PC-3 (cell line): ENCODE measurements at places on chromosomes 16 and 17. TPM values are rescaled to one million over a fixed set of nuclear protein-coding genes. Genes with fewer than 3 reads are reported as not detected.

- DNase-seq = no peak
Observed at GRCh38 chr16:11139326-11140097, 116.5 kb downstream of the SOCS1 start.

- DNase-seq = no peak
Observed at GRCh38 chr16:8551388-8552332, 38.7 kb downstream of the TMEM114 start.

MMP28 gene
- total RNA-seq = 1.6 and 2.4 TPM in 2 replicates

DNA sequence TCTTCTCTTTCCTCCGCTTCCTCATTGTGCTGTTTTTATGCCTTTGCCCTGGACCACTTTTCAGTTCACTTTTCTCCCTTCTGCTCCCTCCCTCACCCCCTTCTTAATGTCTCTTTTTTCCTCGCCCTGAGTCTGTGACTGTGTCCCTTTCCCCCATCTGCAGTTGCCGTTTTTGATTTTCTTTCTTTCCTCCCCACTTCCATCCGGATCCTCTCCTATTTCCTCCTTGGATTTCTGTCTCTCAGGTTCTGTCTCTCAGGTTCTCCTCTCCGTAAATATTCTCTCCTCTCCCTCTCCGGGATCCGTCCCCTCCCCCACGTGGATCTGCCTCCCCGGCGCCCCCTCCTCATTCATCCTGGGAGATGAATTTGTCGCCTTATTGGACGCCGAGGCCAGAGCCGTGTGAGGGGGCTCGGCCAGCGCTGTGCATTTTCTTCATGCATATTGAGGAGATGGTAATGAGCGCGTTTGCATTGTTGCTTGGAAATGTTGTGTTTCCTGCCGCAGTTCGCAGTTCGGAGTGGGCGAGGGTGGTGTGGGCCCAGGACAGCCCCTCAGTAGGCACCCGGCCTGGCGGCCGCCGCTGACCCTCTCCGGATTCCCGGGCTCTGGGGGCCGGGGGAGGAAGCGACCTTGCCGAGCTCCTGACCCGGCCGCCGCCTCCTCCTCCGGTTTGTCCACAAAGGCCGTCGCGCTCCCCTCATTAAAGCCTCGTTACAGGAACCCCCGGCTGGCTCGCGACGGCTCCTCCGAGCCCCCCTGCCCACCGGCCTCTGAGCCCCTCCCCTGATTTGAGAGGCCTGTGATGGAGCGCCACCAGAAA lies 4.5 kb upstream of the IRX3 start:
- no peak for DNase-seq

BRIP1 gene
- total RNA-seq = 13.8 and 21.1 TPM in 2 replicates

FBXO39 gene
- not detected in 2 replicates for total RNA-seq

DNA sequence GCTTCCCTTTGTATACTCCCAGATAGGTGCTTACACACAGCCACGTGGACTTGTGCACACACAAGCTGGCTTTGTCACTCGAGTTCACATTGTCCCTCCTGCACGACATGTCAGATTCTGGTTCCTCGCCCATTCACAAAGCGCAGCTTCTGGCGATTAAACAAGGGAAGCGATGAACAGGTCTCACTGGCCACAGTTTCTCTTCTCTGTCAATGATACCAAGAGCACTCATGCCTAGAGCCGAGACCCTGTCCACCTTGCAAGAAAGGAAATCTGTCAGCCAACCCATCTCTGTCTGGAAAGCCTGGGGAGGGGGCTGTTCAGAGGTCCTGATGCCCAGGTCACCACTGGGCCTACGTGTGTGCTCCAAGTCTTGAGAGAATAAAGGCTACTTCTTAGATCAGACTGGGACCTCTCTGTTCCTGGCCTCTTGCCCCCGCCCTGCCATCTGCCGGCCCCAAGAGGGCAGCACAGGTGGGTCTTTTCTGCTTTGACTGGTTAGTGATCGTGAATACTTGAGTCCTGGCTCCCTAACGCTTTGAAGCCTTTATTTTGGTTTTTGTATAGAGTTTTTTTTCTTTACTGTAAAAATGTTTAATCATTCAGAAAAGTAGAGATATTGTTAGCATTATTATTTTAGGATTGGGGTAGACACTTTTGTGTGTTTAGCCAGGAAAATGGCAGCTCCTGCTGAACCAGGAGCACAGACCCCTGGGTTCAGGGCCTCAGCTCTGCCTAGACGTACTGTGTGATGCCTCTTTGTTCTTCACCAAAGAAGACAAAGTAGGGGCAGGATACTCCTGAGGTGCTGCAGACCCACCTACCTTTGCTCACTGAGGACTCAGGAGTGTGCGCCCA lies 104.7 kb downstream of the MRM1 start:
- peak; percentile 44 for DNase-seq

CCDC144A gene
- 0.15 and 0.17 TPM in 2 replicates for total RNA-seq

DNA sequence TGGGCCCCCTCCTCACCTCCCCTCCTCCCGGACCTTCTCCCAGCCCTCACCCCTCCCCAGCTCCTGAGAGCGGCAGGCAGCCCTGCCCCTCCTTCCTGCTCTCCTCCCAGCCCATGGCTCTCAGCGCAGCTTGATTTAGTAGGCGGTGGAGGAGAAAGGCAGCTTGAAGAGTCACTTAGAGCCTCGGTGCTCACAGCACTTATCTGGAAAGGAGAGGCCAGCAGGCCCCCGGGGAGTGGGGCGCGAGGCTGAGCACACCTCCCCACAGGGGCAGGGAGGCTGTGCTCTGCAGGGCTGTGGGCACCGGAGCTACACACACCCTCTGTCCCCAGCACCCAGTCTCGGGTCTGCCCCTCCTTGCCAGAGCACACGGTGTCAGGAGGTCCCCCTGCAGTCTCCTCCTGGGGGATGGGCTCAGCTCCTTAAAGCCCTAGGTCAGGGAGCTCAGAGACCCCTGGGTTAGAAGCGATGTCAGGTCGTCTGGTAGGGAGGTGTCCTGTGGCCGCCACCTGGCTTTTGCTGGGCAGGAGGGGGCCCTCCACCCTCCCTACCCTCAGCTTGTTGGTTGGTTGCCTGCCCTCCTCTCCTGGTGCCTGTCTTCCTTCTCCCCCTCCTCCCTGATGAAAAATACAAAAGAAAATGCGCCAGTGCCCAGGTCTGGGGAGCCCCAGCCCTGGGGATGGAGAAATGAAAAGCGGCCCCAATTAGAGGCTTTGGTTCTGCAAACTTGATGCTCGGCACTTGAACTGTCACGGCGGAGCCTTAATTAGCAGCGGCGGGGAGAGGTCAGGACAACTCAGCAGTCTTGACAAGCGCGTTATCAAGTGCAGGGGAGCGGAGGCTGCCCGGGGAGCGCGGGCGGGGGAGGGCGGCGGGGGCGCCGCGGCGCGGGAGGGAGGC lies 151.1 kb upstream of the GSE1 start:
- DNase-seq = no peak

DNA sequence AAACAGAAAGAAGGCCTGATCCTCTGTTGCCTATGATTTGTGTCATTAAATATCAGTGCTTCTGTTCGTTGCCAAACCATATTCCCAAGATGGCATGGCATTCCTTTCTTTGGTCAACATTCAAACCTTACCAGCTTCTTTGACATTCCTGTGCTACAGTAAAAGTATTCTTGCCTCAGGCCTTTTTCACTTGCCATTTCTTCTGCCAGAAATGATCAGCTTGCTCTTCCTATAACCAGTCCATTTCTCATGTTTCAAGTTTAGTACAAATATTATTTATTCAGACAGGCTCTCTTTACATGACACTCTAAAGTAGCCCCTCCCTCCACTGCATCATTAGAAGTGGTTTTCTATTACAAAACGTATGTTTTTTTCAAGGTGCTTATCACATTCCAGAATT lies 278.3 kb downstream of the KCNJ2 start:
- peak; percentile 82 for DNase-seq

DNA sequence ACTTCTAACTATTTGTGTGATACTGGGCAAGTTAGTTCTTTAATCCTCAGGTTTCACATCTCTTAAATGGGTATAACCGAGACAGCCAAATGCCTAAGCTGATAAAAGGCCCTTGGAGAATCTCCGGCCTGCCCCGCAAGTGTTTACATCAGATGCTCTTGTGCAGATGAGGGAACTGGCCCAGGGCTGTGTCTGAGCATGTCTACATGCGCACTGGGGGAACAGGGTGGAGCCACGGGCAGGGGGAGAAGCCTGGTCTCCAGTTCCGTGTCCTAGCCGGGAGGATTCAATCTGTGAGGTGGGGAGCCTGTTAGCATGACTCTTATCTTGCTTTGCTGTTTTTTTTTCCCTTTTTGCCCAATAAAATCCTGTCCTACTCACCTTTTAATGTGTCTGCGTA lies 222.9 kb downstream of the CDH8 start:
- no peak for DNase-seq

TMEM220 gene
- 0.98 and 3.9 TPM in 2 replicates for total RNA-seq

DNA sequence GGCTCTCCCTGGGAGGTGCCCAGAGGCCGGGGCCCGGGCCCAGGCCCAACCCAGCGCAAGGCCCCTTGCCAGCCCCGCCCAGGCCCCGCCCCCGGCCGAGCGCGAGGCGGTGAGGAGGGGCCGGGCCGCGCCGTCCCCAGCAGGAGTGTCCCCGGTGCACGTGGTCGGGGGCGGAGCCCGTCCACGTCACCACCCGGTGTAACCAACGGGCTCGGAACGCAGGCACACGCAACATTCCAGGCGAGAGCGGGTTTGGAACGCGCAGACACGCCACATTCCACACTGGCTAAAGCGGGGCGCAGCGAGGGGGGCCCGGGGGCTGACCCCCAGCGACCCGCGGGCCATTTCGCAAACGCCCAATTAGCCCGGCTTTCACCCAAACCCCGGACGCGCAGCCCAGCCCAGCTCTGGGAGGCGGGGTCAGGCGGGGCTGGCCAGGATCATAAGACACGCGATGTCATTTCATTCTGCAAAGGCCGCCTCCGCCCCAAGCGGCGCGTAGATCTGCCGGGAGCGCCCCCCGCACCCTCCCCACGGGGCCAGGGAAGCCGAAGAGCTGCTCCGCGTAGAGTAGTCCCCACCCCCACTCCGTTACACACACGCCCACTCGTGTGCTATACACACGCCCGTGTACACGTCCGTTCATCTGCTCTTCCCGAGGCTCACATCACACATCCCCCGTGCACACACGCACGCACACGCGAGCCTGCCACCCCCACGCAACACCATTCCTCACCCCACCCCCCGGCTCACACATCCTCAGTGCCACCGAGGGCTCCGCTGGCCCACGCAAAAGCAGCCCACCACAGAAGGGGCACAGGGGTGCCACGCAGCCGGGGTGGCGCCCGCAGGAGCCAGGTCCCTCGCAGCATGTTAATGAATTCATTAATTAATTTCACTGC lies 1.0 kb downstream of the MNT start:
- peak; percentile 93 for DNase-seq

DNA sequence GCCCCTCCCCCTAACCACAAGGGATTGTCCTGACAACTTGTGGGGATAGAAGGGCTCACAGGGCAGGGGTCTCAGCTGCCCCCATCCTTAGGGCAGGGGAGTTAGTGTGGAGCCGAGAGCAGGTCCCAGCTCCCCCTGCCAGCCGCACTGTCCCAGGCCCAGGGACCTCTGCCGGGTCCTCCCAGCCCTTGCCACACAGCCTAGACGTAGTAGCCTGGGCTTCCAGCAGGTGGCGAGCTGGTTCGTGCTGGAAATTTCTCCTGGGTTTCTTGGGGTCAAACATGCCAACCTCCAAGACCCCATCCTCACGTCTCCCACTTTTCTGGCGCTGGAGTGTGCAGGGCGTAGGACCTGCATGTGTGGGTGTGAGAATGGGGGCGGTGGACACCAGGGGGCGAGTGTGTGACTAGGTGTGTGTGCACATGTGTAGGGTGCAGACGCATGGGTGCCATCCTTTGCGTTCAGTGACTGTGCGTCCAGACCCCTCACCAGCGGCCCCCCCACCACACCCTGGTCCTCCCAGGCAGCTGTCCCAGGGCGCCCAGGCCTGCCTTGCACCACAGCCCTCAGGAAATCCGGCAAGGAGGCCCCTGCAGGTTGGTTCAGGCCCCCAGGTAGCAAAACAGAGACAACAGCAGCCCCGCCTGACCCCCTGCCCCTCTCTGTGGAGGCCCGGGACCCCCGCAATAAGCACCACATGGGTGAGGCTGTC lies 29.5 kb downstream of the SBK1 start:
- peak; percentile 47 for DNase-seq

DNA sequence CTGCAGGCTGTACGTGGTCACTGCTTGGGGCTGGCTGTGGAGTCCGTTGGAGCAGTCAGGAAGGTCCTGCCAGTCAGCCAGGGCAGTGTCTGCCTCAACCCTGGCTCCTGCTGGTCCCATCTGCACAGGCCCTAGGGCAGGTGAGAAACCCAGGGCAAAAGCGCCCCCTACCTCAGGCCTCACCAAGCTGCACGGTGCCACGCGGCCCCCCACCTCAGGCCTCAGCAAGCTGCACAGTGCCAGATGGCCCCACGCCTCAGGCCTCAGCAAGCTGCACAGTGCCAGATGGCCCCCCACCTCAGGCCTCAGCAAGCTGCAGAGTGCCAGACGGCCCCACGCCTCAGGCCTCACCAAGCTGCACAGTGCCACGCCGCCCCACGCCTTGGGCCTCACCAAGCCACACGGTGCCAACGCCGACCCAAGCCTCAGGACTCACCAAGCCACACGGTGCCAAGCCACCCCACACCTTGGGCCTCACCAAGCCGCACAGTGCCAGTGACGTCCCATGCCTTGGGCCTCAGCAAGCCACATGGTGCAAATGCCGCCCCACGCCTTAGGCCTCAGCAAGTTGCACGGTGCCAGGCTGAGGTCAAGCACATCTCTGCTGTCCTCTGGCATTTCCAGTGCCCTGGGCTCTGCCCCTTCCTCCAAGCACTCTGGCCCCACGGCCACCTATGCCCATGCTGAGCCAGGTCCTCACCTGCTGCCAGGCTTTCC lies 5.5 kb downstream of the TMEM204 start:
- DNase-seq = no peak

NRN1L gene
- total RNA-seq = not detected in 2 replicates

CD300E gene
- not detected in 2 replicates for total RNA-seq

- DNase-seq = no peak
Observed at GRCh38 chr17:8438441-8438840, 2.8 kb downstream of the NDEL1 start.
